ENCODE measurements at places on chromosomes 12 and 14. TPM values are rescaled to one million over a fixed set of nuclear protein-coding genes. Genes with fewer than 3 reads are reported as not detected.

DNA sequence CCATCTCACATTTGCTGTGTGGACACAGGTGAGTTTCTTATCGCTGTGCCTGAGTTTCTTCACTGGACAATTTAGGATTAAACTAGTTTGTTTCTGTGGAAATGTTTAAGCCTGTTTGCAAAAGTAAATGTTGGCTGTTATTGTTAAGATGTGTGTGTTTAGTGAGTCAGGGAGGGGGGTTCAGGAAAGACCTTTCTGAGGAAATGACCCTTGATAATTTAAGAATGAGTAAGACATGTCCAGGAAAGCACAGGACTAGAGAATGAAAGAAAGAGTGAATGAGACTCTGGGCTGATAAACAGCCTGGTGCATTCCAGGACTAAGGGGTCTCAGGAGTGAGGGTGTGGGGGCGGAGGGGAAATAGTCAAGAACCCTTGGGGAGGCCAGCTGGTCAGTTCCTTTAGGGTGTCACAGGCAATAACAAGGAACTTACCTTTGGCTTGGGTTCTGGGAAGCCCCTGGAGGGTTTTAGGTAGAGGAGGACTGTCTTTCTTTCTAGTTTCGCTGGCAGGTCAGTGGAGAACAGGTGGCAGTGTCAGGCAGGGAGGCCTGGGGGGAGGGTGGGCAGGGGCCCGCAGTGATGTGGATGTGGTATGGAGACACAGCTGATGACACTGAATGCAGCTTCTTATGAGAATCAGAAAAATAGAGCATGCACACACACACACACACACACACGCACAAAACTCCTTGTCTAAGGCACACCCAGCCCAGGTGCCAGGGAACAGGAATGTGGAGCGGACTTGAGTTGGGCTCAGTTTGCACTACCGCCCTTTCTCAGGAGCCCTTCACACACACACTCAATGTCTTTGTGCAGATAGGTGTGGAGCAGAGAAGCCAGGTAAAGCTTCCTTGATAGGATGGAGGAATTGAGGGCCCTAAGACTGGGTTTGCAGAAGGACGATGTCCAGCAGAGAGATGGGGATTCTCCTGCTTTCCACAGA, 1005.5 kb downstream of the VRK1 start:
- DNase-seq, result no peak

The DLK1 gene
- polyA plus RNA-seq, result 2,378 TPM

DNA sequence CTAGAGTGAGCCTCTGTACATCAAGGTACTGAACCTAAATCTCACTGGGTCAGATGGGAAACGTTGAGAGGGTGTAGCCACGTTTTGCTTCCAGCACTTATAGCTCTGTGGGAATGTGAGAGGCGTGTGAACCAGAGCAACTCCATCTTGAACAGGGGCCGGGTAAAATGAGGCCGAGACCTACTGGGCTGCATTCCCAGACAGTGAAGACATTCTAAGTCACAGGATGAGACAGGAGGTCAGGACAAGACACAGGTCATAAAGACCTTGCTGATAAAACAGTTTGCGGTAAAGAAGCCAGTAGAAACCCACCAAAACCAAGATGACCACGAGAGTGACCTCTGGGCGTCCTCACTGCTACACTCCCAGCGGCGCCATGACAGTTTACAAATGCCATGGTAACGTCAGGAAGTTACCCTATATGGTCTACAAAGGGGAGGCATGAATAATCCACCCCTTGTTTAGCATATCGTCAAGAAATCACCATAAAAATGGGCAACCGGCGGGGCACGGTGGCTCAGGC, 63.4 kb upstream of the NCOR2 start:
- no peak for DNase-seq

- no peak for DNase-seq
These were observed 33.1 kb downstream of the MAPK1IP1L start for GRCh38 chr14:55084401-55085059.

DNA sequence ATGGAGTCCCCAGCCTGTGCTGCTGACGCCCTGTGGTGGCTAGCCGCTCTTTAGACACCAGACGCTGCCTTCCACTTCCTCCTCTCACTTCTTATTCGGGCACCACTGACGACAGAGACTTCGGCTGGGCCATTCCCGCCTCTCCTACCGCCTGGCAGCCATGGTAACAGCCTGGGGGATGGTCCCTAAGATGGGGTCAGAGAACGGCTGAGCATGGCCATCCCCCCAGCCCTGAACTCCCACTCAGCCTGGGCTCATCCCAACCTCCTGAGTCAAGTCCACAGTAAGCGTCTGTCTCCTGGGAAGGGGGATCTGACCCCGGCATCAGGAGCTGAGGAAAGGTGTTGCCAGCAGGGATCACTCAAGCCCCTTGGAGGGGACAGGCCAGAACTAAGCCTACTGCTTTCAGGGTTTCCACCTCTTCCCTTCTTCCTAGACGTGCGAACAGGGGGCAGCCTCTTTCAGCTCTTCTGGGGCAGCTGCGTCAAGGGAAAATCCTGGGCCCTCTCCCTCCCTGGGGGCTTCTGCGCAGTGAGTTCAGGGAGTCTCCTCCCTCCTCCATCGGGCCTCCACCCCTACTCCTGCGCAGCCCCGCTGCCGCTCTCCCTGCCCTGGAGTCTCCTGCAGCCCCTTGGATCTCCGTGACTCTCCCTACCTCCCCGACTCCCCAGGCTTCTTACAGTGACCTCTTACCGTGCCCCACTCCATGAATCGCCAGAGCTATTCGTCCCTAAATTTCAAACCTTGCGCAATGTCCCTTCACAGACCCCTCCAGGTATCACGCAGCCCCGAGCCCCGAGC, 643 bp upstream of the TAMALIN start:
- no peak for DNase-seq

DNA sequence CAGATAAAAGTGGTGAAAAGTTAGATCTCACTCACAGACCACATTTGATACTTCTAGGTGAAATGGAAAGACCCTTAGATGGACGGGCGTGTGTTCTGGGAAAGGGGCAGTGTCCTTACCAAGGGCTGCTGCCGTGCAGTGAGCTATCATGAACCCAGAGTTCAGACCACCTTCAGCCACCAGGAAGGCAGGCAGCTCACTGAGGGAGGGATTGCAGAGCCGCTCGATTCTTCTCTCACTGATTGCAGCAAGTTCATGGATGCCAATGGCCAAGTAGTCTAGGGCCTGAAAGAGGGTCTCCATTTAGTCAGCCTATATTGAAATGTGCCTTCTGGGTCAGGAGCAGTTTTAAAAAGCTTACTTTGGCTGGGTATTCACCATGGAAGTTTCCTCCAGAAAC, 15.7 kb downstream of the HAL start:
- DNase-seq, result no peak

- no peak for DNase-seq
These were observed 391.7 kb upstream of the OR4E1 start for GRCh38 chr14:22065347-22065746.

- DNase-seq, result no peak
These were observed 178.8 kb downstream of the CEP128 start for GRCh38 chr14:80762641-80763228.

- DNase-seq, result no peak
These were observed 177.8 kb downstream of the RPS29 start for GRCh38 chr14:49408187-49408933.

GRCh38 chr14:103279142-103280025, 54.7 kb upstream of the EIF5 start:
- DNase-seq, result no peak

DNA sequence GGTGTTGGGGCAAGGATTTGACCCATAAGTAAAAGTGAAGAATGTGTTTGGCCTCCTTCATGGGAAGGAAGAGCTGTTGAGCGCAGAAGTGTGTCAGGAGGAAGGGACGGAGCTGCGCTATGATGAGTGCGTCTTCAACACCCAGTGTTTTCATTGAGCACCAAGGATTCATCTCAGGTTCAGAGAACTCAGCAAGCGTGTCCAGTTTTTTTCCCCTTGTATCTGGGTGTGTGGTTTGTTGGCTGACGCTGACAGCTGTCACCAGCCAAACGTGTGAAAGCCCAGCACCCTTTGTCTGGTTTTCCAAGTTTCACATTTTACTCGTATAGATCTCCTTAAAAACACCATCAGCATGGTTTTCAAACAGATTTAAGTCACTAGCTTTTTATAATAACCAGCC, 12.3 kb downstream of the EP400 start:
- DNase-seq, result no peak

DNA sequence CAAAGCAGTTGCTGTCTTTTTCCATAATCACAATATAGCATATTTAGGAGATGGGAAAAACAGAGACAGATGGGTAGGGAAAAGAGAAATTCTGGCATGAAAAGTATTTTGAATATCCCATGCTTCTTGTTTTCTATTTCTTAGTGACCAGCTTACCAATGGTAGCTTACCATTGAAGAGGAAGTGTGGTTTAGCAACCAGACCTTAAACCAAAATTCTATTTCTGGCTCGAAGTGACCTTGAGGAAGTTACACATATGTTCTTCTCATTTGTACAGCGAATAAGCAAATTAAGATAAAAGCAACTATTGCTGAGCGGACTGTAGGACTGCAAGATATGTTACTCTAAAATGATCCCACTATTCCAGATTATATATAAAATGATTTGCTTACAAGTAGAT, 82.9 kb downstream of the FGD4 start:
- DNase-seq, result no peak

DNA sequence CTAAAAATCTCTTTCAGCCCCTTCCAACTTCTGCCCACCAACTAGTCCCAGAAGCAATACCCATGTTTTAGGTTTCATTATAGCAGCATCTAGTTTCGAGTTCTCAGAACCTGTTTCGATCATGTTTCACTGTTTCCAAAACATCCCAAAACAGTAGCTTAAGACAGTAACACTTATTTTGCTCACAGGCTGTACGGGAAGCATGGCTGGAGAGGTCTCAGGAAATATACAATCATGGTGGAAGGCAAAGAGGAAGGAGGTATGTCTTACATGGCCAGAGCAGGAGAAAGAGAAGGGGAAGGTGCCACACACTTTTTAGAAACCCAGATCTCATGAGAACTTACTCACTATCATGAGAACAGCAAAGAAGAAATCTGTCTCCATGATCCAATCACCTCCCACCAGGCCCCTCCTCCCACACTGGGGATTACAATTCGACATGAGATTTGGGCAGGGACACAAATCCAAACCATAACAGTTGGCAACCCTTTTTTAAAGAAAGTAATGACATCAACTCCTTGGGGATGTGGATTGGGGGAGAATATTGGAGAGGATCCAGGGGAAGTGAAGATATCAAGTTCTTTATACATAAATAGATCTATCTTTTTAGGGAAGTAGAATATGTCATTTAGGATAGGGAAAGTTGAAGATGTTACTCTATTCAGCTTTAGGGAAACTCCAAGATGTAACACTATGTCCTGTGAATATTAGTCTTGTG, 269.9 kb upstream of the PLEKHG7 start:
- DNase-seq, result no peak

The CISTR gene
- not detected for polyA plus RNA-seq

- peak; percentile 5 for DNase-seq
These were observed 76.8 kb downstream of the HSD17B6 start for GRCh38 chr12:56839915-56840325.

The PPFIA2 gene
- 1.8 TPM for polyA plus RNA-seq

- DNase-seq, result no peak
These were observed 64.5 kb downstream of the SYT1 start for GRCh38 chr12:78929075-78929418.

GRCh38 chr12:7116916-7117315, 7.9 kb upstream of the C1RL start:
- DNase-seq, result no peak

- DNase-seq, result no peak
These were observed 25.3 kb downstream of the EID3 start for GRCh38 chr12:104328790-104329189.

The MANSC1 gene
- 8.6 TPM for polyA plus RNA-seq

GRCh38 chr12:22491034-22491433, 53.3 kb downstream of the C2CD5 start:
- no peak for DNase-seq

The DAZAP2 gene
- 68.3 TPM for polyA plus RNA-seq

DNA sequence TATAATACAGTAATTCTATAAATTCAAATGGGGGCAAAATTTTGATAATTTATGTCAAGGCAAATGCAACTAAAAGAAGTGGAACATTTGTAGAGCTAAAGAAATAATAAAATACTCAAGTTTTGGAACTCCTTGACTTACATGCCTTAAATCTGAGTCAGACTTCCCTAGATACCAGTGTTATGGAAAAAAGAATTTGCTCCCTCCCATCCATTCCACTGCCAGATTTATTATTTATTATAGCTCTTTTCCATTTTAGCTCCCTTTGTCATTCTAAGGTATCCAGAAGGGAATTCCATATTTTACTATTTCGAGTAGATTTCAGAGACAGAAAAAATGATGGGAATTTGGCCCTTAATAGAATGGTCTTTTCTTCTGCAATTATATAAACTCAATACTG, 44.0 kb downstream of the RHOJ start:
- peak; percentile 64 for DNase-seq

The SLC25A47 gene
- 0.10 TPM for polyA plus RNA-seq

The LHX5 gene
- polyA plus RNA-seq, result not detected

DNA sequence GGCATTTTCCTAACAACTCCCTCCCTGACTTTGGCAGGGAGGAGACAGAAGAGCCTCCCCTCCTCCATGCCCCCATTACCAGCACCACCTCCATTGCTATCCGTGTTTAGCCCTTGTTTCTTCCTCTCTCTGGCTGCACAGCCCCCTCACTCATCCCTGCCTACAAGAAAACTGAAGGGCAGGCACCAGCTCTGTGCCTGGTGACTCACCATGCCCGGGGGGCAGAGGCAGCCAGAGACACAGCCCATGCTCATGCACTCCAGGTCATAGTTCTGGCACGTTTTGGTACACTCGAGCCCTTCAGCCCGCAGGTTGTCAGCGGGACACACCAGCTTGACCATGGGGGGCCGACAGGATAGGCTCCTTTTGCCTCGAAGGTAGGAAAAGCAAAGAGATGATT, 80.4 kb downstream of the VWF start:
- no peak for DNase-seq

DNA sequence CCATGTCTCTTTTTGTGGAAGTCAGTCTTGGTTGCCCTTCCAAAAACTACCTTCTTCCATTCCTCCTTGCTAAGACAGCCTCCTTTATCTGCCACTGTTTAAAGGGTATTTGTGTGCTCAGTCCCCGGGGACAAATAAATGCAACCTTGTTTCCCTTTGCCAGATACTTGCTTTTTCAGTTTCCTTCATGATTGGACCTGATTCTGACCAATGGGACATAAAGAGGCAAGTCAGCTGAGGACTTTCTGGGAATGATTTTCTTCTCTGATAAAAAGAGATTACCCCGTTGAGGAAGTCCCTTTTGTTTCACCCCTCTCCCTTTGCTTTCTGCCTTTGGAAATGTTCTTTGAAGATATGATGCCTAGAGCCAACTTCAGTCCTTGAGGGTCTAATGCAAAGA, 7.4 kb upstream of the TUBA1B start:
- no peak for DNase-seq

The CD4 gene
- polyA plus RNA-seq, result 5.6 TPM

The PXN gene
- 169 TPM for polyA plus RNA-seq

DNA sequence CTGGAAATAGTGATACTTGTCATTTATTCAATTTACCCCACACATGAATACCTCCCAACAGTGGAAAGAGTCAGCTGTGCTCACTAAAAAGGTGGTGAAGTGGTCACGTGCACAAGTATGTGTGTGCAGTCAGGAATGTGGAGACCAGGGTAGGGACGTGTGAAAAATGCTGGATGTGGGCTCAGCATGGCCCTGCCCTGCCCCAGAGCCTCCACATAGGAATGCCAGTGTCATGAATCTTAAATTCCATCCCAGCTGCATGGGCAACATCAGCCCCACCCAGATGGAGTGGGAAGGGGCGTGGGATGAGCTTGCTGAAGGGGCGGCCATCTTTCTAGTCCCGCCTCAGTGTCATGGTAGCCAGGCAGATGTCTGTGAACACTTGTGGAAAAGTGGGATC, 87.7 kb downstream of the C12orf75 start:
- DNase-seq, result no peak
